ENCODE measurements at places on chromosomes 2 and 18.

GRCh38 chr2:173874003-173874893, 90.9 kb downstream of the SP3 start:
- DNase-seq = no peak

DNA sequence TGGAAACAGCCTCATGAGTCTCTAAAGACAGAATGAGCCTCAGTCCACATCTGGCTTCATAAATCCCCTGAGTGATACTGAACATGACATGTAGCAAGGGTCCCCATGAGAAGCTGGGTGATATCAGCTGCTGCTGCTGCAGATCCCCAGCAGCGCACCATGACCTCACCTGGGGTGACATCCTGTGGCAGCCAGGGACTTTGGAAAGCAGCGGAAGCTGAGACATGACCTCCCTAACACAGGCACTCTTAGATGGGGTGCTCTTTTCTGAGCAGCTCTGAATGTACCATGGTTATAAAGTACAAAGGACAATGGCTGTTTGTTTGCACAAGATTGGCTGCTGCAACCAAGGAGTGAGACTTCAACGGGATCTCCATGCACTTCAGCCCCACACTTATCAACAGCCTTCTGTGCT, 74.7 kb upstream of the TMEM200C start:
- DNase-seq = no peak

GRCh38 chr2:38370664-38371063, 6.4 kb downstream of the ATL2 start:
- no peak for DNase-seq

- DNase-seq = no peak
Observed at GRCh38 chr2:20415511-20415918, 31.4 kb upstream of the RHOB start.

- DNase-seq = no peak
Observed at GRCh38 chr2:128593879-128594650, 275.4 kb upstream of the HS6ST1 start.

DNA sequence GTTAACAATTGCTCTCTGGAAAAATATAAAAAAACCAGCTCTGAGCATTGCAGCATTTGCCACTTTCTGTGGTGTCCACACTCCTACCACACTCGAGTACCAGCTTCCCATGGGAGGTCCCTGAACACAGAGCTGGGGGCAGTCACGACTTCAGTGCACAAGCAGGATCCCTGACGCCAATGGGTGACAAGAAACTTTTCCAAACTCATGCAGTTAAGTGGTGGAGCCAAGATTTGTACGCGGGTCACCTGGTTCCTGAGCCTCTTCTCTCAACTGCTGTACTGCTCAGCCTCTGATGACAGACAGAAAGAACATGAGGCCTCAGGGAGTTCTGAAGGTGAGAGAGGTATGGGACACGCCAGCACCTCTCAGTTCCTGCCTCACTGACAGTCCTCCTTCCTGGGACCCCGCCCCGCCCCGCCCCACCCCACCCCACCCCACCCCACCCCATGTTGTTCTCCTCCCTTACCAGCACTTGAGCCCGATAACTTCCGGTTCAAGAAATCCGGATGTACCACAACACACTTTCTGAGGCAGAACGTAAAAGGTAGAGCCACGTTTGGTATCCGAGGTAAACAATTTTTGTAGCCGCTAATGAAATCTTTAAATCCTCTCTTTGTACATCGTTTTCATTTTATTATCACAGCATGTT, 287.6 kb downstream of the MYCN start:
- no peak for DNase-seq

DNA sequence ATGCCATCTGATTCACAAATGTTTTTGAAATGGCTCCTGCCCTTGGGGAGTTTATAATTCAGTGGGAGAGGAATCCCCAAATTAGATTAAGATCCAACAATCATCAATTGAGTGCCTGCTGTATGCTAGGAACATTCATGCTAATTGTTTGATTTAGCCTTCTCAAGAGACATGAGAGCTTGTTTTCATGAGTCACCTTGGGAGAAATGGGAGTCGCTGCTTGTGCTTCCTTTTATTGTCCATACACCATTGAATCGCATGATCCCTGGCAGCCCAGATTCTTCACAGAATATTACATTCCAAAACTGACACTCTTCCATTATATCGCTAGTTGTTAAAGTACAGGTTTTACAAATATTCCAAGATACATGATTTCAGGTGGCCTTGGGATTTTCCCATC, 106.0 kb upstream of the MAP3K20 start:
- no peak for DNase-seq

DNA sequence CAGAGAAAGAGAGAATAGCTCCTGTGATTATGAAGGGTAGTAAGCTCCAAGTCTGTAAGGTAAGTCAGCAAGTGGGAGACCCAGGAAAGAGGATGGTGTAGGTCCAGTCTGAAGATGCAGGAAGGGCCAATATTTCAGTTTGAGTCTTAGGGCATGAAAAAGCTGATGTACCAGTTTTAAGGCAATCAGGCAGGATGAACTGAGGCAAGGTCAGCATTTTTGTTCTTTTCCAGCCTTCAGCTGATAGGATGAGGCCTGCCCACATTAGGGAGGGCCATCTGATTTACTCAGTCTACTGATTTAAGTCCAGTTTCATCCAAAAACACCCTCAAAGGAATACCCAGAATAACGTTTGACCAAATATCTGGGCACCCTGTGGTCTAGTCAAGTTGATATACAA, 347.3 kb downstream of the CMPK2 start:
- no peak for DNase-seq

DNA sequence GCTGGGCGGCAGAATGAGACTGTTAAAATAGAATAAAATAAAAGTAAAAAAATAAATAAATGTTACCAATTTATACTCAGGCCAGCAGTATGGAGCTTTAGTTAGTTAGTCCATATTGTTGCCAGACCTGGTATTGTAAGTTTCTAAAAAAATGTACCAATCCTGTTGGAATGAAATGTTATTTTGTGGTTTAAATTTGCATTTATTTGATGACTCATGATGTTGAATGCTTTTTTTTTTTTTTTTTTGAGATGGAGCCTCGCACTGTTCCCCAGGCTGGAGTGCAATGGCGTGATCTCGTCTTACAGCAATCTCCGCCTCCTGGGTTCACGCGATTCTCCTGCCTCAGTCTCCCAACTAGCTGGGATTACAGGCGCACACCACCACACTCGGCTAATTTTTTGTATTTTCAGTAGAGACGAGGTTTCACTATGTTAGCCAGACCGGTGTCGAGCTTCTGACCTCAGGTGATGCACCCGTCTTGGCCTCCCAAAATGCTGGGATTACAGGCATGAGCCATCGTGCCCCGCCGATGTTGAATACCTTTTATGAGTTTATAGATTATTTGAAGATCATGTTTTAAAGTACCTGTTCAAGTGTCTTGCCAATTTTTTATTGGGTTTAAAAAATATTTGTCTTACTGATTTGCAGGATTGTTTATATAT, 5.7 kb upstream of the PTPRN start:
- DNase-seq = no peak

GRCh38 chr2:228377533-228377932, 196.0 kb upstream of the SPHKAP start:
- no peak for DNase-seq

DNA sequence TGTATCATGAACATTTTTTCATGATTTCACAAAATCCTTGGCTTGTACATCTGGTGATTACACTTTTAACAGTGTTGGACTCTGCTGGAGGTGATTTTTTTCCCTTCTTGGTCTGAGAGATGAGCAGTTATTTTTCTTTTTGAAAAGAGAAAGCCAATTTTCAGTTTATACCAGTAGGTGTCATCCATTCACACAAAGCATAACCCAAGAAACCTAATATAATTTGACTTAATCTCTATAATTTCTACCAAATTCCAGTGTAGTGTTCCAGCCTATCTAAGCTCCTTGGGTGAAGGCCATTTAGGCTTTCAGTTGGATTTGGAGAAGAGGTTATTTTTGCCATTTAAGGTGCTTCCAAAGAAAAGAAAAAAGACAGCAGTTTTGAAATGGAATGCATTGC, 7.7 kb upstream of the ICOS start:
- DNase-seq = no peak

GRCh38 chr2:160574468-160575140, 81.0 kb upstream of the RBMS1 start:
- no peak for DNase-seq

- DNase-seq = no peak
Observed at GRCh38 chr2:43075811-43076585, 150.4 kb downstream of the ZFP36L2 start.

DNA sequence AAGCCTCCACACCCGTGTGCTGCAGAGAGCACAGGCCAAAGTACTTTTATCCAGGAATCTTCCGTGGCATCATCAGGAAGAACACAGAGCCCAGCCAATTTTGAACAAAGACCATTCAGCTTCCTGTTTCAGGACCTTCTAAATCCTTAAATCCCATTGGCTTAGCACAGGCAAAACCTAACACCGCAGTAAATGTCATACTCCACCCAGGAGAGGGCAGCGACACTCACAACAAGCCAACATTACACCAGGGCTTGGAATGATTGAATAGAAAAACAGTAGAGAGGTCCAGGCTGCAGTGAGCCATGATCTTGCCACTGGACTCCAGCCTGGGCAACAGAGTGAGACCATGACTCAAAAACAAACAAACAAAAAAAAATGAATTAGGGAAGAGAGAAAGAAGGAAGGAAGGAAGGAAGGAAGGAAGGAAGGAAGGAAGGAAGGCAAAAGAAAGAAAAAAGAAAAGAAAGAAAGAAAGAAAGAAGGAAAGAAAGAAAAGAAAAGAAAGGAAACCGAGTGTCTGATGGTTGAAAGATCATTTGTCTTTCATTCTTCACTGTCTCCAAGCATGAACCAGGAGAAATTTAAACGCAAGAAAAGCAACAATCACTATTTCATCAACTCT, 144.6 kb upstream of the SATB2 start:
- DNase-seq = no peak

- no peak for DNase-seq
Observed at GRCh38 chr2:37625156-37625555, 46.3 kb downstream of the CDC42EP3 start.

- no peak for DNase-seq
Observed at GRCh38 chr2:86751778-86752177, 31.7 kb downstream of the RMND5A start.

GRCh38 chr18:79458131-79458838, 62.6 kb downstream of the NFATC1 start:
- DNase-seq = no peak

Measured in GOT3 (cell line).